ENCODE measurements at places on chromosomes 3 and 15.

- no peak for DNase-seq
These were observed 71.3 kb upstream of the ETV5 start for GRCh38 chr3:186180151-186180550.

- no peak for DNase-seq
These were observed 104.0 kb downstream of the TNIK start for GRCh38 chr3:171356251-171356650.

DNA sequence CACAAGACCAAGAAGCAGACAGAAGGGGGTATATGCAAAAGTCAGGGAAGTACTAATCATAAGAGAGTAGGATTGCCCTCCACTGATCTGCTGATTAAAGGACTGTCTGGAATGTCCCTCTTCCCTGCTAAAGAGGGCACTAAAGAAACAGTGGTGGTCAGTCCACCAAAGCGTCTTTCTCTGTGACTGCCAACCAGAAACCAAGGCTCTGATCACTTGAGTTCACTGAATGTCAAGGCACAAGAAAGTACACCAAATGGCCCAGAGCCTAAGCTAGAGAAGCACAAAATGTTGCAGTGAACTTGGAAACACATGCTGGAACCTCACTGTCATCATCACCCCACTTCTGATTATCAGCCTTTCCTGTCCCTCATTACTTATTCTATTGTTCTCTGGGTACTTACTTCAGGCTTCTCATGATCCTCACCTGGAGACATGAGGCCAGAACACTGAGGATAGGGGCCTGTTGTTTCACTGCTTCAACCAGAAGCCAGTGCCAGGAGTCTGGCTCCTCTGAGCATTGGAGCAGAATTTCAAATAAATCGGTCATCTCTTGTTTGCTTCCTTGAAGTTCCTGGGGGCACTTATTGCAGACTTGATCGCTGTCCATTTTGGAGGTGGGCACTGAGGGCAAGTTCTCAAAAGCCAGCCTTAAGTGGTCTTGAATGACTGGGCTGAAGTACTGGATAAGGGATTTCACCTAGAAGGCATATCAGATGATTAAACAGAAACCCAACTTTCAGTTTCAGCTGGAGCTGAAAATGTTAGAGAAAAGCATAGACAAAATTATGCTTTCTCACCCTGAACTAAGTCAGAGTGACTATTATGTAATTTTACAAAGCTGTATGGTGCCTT lies 58.9 kb downstream of the EIF3J start:
- no peak for DNase-seq

DNA sequence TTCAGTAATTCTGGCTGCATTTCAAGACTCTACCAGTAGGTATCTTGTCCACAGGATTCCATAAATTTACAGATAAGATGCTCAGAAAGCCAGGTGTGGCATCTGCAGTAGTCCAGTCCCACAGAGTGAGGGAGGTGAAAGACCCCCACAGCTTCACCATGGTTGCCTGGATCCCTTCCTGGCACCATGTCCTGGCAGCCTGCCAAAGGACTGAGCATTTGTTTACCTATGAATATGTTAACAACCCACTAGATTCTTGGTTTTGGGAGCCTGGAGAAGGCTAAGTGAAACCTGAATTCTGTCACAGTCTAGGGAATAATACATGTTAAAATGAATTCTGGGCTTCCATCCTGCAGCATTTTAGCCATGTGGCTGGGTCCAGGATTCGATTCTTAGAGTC lies 14.9 kb downstream of the CHST2 start:
- no peak for DNase-seq

- DNase-seq = no peak
These were observed 1200.4 kb upstream of the EPHA6 start for GRCh38 chr3:95613993-95614392.

DNA sequence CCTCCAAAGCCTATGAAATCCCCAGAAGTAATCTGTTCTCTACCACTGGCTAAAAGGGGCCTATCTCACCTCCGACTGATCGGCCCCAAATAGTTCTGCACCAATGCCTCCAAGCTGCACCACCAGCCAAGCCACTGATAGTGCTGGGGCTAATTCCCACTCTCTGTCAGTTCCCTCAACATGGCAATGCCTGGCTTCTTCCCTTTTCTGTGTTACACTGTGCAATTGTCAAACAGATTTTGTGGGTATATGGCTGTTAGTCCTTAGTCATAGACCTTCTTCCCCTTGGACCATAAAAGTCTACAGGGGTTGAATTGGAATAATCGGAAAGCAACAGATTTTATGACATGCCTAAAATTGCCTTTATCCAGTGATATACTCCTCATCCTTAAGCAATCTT lies 9.3 kb upstream of the UBE2E2 start:
- no peak for DNase-seq

Measured in H9 (cell line).